ENCODE measurements at places on chromosomes 3 and 15. TPM values are rescaled to one million over a fixed set of nuclear protein-coding genes. Genes with fewer than 3 reads are reported as not detected.

Gene SERPINI2
- total RNA-seq, result 0.82 TPM

Gene DAPK2
- total RNA-seq, result 18.9 TPM

Gene ARNT2
- total RNA-seq, result 42.5 TPM

Gene ULK3
- total RNA-seq, result 23.4 TPM

Gene GYG1
- 25.3 TPM for total RNA-seq

Gene NR1I2
- total RNA-seq, result 0.47 TPM

Gene SNTN
- 0.12 TPM for total RNA-seq

Gene PLCH1
- 8.1 TPM for total RNA-seq

Gene TMEM266
- total RNA-seq, result 6.3 TPM
